ENCODE measurements at places on chromosomes 12 and 14.

GRCh38 chr14:79165471-79166090, 995.4 kb downstream of the NRXN3 start:
- DNase-seq: no peak

- no peak for DNase-seq
Measured at GRCh38 chr14:39228044-39228443, 5.7 kb upstream of the MIA2 start.

- no peak for DNase-seq
Measured at GRCh38 chr14:105041841-105042765, 21.2 kb upstream of the CDCA4 start.

GRCh38 chr12:13044906-13045299, 722 bp downstream of the FAM234B start:
- no peak for DNase-seq

DNA sequence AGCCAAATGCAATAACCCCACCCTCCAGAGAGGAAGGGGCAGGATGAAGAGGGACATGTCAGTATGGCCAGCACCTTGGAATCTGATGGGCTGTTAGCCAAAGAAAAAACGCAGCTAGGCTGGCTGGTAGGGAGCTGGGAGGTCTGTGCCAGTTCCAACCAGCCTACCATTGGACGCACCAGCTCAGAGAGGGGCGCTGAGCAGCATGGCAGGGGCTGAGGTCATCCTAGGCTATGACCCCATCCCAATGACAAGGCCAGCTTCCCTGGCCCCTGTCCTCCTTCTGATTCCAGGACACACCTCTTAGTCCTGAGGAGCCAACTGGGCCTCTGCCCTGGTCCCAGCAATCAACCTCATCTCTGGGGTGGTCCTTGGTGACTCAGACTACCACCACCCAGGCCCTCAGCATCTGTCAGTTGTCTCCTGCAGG, 12.2 kb downstream of the ACTN1 start:
- no peak for DNase-seq

DNA sequence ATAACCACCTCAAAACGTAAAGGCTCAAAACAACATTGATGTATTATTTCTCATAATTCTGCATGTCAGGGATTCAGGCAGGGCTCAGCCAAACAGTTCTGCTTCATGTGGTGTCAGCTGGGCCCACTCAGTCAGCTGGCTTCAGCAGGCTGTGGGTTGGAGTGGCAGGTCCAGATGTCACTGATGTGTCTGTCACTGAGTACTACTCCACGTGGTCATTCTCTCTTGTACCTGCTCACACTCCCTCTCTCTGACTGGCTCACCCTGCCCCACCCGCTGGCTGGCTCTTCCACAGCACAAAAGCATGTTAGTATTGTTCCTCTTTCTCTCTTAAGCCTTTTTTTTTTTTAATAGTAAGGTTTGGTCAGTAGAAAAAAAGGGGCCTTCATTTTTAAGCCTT, 182.4 kb downstream of the DICER1 start:
- DNase-seq: no peak

DNA sequence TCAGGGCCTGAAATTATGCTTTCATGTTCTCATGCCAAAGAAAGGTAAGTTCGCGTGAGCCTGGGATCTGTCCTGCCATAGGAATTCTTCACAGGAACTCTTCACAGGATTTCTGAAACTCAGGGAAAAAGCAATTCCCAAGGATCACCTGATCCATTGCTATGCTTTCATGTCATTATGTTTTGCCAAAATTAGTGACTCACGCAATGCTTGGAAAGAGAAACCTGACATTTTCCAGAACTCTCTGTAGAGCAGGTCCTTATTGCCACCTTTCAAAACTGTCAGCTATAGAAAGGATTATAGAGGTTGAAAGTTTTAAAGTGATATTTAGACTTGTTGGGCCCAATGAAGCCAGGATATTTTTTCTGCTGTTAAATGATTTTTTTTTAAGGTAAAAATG, 6.3 kb upstream of the KCNJ8 start:
- no peak for DNase-seq

GRCh38 chr12:56104815-56105608, 653 bp downstream of the PA2G4 start:
- DNase-seq: no peak

- DNase-seq: no peak
Measured at GRCh38 chr12:49761677-49762467, 20.5 kb downstream of the TMBIM6 start.

GRCh38 chr12:90064852-90065801, 356.5 kb upstream of the ATP2B1 start:
- DNase-seq: no peak

- no peak for DNase-seq
Measured at GRCh38 chr12:113702836-113703235, 231.2 kb upstream of the LHX5 start.

- DNase-seq: no peak
Measured at GRCh38 chr14:41636492-41637392, 30.1 kb downstream of the LRFN5 start.

DNA sequence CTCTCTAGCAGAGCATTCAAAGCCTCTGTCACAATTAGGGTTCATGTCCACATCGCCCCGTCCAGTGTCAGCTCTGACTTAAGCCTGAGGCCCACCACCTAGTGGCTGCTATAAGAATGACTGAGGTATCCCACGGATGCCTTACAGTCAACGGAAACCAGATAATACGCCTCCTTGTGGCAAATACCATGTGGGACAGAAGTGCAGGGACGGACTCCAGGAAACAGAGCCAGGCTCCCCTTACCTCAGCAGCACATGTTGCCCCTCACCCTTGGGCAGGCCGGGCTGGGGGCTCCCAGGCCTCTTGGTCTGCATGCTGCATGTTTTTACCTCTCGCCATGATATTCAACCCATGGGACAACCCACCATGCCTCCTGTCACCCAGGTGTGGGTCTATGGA, 86.3 kb downstream of the VWF start:
- DNase-seq: peak; percentile 29

DNA sequence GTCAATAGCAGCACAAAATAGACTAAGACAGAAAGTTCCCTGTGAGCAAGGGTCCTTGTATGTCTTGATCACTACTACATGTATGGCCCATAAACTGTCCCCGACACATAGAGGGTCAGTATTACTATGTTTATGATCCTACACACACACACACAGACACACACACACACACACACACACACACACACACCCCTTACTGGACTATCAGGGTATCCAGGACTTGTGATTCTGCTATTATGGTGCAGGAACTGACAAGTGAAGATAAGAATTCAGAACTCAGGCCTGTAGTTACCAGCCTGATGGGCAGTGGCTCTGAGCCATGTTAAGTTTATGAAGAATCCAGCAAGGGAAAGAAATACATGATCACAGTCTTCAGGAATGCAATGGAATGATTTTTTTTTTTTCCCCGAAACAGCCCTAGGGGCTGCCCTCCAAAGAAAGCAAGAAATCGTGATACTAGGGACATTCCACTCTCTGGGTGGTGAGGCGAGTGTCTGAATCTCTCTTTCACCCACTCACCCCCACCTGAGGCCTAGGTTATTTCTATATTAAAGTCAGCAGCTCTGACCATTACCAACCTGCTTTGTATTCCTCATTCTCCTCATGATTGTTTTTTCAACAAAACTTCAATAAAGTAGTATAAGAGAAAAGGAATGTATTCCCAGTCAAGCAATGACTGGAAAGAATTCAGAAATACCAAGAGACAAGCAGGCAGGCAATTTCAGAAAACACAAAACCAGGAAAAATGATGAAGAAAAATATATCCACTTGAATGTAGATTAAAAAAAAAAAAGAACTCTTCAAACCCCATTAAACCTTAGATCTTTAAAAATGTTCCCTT, 105.8 kb downstream of the AVPR1A start:
- no peak for DNase-seq

DNA sequence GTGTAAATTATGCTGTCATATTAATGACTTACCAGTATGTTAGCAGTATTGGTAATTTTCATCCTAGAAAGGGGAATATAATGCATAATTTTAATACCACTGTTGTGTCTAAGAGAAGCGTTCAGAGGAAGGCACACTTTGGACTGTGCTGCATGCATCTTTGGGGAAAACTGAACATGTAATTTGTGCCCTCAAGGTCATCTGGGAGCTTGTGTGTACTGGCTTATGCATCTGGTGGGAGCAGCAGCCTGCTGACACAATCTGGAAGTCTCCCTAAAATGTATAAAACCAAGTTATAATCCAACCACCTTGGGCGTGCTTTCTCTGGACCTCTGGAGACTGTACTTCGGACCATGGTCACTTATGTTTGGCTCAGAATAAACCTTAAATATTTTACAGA, 14.1 kb downstream of the FGD4 start:
- DNase-seq: no peak

GRCh38 chr12:63955831-63956666, 111.5 kb downstream of the SRGAP1 start:
- no peak for DNase-seq

GRCh38 chr14:99519347-99519881, 38.2 kb downstream of the CCNK start:
- DNase-seq: no peak

DNA sequence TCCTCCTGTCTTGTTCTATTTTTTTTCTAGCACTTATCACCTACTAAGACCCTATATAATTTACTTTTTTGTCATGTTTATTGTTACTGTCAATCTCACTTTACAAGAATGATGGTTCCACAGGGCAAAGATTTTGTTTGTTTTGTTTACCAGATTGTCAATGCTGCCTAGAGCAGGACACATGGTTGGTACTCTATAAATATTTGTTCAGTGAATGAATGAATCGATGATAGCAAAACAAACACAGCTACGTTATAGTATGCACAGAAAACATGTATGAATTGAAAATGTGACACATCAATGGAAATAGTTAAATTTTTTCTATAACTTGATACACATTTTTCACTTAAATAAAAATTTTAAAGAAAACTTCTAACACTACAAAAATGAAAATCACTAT, 67.1 kb upstream of the KRR1 start:
- DNase-seq: no peak

- no peak for DNase-seq
Measured at GRCh38 chr12:57630891-57631433, 2.0 kb downstream of the B4GALNT1 start.

GRCh38 chr14:28936601-28937000, 170.0 kb downstream of the FOXG1 start:
- DNase-seq: no peak

- DNase-seq: no peak
Measured at GRCh38 chr14:68894802-68895703, 84.0 kb downstream of the ACTN1 start.

- no peak for DNase-seq
Measured at GRCh38 chr12:101935890-101936746, 58.7 kb downstream of the DRAM1 start.

- DNase-seq: no peak
Measured at GRCh38 chr14:22977684-22978486, 4.5 kb downstream of the AJUBA start.

GRCh38 chr14:68740788-68741476, 51.9 kb downstream of the ZFP36L1 start:
- DNase-seq: no peak

DNA sequence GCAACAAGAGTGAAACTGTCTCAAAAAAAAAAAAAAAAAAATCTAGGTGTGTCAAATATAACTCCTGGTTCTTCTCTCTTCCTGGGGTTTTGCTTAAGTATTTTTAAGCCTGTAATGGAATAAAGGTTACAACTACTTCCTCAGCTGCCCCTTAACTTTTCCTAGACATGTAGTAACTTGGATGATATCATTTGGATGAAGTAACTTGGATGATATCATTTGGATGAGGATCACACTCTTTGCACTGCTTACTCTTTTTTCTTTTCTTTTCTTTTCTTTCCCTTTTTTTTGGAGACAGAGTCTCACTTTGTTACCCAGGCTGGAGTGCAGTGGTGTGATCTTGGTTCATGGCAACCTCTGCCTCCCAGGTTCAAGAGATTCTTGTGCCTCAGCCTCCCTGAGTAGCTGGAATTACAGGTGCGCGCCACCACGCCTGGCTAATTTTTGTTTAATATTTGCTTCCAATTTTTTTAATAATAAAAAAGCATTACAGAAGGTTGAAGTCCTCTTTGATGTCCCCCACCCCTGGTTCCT, 775 bp upstream of the FAM186A start:
- no peak for DNase-seq

- no peak for DNase-seq
Measured at GRCh38 chr12:6272300-6273204, 37.9 kb upstream of the PLEKHG6 start.

DNA sequence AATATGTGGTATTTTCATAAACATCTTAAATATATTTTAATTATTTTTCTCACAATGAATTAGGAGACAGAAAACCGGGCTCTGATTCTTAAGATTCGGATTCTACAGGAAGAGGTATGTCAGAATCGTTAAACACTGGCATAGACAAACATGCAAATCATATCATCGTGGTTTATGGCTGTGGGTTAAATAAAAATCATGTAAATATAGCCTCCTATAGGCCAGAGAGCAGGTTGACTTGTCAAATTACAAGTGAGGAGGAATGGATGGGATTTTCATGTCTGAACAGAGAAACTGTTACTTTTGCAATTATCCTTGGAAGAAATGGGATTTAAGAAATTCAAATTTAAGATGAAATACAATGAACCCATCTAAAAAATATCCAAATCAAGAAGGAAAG, 74.9 kb upstream of the BCAT1 start:
- no peak for DNase-seq

DNA sequence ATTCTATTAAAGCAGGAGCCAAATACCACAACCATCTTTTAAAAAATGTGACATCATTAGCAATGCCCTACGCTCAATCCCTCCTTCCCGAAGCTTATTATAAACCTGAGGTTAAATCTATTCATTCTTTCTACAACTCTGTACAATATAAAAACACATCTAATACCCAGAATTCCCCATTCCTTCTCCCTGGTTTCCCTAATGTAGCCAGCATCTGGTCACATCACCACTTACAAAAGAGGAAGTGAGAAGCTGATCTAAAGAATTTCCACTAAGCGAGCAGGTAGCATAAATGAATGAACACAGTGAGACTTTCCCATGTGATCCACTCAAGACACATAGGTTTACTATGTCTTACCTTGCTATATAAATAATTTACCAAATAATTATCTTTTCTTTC, 90.4 kb downstream of the LRP6 start:
- DNase-seq: no peak
